ENCODE measurements at places on chromosomes 11 and 22.

- DNase-seq: no peak
Observed at GRCh38 chr11:18280438-18281045, 14.5 kb downstream of the SAA1 start.

GRCh38 chr11:87020764-87021365 lies 16.9 kb upstream of the TMEM135 start:
- no peak for DNase-seq

DNA sequence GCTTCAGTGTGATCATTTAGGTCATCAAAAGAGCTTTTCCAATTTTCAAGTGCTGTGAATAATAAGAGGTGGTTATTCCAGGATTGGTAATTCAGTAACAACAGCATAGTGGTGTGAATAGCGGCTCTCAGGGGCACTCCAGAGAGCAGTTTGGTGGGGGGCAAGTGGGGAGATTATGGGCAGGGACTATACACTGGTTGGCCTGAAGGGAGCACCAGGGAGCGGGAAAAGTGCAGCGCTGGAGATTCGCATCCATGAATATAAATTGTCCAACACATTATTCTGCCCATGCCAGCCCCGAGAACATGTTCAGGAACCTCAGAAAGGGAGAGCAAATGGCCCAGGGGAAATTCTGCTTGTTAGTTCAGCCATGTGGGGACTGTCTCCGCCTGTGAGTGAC lies 37.9 kb downstream of the OR6Q1 start:
- no peak for DNase-seq

GRCh38 chr11:73182824-73183321 lies 35.2 kb upstream of the P2RY2 start:
- DNase-seq: peak; percentile 68

- DNase-seq: no peak
Observed at GRCh38 chr11:115126515-115127208, 377.6 kb downstream of the CADM1 start.

GRCh38 chr22:24146791-24147353 lies 34.4 kb upstream of the SUSD2 start:
- peak; percentile 42 for DNase-seq

DNA sequence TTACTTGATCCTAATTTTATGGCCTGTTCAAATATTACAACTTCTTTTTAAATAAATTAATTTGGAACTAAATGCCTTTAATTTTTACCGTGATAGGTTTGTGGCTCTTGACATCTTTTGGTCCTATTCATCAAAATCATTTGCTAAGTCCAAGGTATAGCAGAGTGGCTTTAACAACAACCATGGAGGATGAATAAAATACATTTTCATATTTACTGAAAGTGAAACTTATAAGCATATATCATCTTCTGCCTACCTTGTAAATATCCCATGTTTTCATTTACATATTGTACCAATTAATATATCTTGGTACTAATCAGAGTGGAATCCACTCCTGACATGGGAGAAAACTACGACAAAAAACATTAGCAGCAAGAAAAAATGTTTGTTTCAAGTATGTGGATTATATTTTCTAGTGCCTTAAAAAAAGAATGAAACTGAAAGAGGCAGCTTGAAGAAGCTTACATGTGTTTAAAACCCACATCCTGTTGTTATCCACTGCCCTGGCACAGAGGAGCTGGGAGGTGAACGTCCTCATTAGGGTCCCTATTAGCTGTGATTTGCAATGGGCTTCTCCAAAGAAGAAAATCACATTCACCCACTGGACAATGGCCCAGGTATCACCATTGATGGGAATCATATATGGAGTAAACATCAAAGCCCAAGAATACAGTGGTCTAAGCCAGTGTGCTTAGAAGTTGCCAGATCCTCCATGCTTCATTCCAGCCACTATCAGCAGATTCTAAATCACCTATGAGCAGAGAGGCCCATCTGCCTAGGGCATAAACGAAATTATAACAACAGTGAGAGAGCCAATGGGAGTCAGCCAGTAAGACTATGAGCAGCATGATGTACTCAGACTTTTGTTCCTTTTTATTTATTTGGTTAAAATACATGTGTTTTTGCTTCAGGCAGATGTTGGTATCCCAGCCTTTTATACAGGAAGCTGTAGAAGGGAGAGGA lies 84.7 kb downstream of the MAML2 start:
- no peak for DNase-seq

GRCh38 chr11:117378976-117379865 lies 51.6 kb downstream of the CEP164 start:
- no peak for DNase-seq

DNA sequence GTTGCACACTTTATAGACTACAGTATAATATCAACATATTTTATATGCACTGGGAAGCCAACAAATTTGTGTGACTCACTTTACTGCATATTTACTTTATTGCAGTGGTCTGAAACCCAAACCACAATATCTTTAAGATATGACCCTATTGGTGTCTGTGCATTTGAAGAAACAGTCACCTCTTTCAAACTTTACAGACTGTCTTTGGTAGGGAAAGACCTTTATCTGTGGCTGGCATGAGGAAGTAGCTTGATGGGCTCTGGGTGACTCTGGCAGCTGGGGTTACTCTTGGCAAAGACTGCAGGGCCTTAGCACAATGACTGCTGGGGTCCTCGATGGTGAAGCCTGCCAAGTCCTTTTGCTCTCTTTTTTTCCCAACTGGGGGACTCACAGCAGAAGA lies 21.3 kb upstream of the ABTB2 start:
- DNase-seq: no peak

- DNase-seq: no peak
Observed at GRCh38 chr11:127859941-127860354, 727.4 kb downstream of the ETS1 start.

GRCh38 chr11:93577286-93577685 lies 34.1 kb upstream of the SMCO4 start:
- DNase-seq: no peak

DNA sequence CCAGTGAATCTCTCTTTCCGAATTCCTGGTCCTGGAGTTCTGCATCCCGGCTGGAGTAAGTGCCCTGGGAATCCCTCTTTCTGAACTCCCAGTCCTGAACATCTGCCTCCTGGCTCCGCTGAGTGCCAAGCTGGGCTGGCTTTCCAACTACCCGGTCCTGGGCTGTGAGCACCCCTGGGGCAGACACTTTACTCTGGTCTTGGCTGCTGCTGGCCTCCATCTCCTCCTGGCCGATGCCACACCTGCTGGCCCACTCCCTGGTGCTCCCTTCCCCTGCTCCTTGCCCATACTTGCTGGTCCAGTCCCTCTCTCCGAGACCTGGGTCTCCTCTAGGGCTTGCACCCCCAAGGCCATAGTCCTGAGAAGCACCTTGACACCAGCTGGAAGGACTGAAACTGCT lies 14.7 kb downstream of the TNKS1BP1 start:
- no peak for DNase-seq

DNA sequence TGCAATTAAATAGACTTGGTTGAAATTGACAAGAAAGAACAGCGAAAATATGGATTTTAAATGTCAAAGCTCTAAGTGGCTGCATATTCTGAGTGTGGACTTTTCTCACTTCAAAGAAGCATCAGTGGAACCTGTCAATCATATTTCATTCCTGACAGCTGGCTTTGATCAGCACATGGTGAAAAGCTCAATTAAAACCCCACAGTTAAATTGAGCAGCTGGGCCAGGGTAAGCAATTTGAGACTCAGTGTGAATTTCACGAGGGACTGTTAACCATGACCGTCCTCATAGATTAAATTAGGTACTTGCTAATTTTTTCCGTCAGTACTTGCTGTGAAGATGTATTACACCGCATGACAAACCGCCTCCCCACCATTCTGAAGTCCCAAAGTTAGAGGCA lies 11.0 kb upstream of the OR10D3 start:
- DNase-seq: no peak
